Pulmonary artery endothelial cell (primary cell): ENCODE measurements at places on chromosomes 6 and 20. TPM values are rescaled to one million over a fixed set of nuclear protein-coding genes. Genes with fewer than 3 reads are reported as not detected.

The ZNF318 gene
- total RNA-seq: 5.6 and 6.7 TPM in 2 replicates

DNA sequence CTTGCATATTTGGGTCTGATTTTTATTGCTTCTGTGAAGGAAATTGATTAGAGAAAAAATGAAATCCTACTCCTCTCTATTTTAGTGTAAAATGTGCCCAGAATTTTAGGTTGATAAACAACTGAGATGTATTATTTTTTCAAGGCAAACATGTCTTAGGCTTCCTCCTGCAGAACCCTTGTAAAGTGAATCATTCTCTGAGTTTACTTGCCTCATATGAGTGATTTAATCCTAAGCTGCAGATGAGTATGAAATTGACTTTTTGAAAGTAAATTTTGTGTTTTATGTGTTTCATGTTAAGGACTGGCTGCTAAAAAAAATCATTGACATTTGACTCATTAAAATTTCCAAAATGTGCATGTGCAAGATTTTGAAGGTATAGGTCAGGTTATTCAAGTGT lies 138.5 kb upstream of the PHACTR1 start:
- DNase-seq: no peak

GRCh38 chr6:33929575-33930288 lies 125.9 kb upstream of the MLN start:
- no peak for DNase-seq

- no peak for DNase-seq
Measured at GRCh38 chr6:66926060-66926459, 1219.0 kb upstream of the EYS start.
